ENCODE measurements at places on chromosomes 11 and 22.

GRCh38 chr22:46569055-46569847 lies 31.8 kb upstream of the CELSR1 start:
- DNase-seq = no peak

- no peak for DNase-seq
These were observed 43.6 kb downstream of the PPARA start for GRCh38 chr22:46193898-46194310.

DNA sequence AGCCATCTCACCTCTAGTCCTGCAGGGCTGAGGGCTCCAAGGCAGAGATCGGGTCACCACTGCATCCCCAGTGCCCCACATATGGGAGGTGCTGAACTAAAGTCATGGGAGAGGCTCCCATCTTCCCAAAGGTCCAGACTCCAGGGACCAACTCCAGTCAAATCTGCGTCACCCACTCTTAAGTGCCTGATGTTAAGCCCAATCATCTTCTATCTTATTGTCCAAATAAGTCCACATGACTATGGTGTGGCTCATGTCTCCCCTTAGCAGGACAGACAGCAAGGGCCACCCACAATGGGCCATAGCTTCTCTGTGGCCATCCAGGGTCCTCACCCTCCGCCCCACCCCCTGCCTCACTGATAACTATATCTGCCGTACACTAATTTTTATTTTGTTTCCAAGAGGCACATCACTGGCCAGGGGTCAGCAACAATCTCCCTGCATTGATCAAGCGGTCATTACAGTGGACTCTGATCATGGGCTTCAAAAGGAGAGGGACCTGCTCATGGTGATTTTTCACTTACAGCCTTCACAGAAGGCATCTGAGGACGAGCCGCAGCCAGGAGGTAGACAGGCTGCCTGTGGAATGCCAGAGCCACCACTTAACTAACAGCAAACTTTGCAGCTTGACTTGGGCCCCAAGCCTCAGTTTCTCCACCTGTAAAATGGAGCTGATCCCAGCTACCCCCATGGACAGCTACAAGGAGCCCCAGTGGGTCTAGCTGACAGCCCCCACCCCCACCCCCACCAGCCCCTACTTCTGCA lies 23.3 kb downstream of the MYH9 start:
- no peak for DNase-seq

DNA sequence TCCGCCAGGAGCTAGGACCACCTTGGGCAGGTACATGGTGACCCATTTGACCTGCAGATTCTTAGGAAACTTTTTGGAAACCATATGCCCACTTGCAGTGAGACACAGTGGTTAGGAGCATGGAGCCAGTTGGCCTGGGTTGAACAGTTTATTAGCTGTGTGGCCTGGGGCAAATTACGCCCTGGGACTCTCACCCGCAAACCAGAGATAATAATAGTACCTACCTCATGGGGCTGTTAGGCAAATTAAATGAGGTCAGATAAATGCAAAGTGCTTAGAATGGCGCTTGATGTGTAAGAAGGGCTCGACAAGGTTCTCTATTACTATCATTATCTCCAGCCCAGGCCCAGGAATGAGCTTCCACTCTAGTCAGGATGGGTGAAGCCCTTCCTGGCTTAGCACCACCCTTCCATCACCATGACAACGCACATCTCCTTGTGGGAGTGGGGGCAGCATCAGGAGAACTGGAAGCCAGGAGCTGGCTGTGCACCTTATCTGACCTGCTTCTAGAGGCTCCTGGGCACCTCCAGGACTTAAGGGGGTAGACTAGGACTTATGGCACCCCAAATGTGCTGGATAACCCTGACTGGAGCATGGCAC lies 5.1 kb downstream of the SYT12 start:
- DNase-seq = no peak

DNA sequence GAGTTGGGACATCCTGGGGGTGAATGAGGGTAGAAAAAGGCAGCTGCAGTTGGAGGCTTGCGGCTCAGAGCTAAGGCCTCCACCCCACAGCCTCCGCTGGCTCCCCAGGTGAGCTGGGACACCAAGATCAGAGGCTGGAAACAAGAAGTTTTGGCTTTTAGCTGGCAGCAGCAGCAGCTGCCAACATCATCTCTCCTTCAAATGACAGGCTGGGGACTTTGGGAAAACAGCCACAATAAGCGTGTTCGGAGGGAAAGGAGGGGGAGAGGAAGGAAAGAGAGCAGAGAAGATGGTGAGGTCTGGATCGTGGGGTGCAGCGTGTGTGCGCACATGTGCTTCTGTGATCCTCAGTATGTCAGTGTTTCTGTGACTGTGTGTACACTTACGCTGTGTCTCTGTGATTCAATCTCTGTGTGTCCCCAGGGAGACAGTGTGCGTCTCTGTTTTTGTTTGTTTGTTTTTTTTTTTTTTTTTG lies 62.0 kb upstream of the RASD2 start:
- DNase-seq = no peak

DNA sequence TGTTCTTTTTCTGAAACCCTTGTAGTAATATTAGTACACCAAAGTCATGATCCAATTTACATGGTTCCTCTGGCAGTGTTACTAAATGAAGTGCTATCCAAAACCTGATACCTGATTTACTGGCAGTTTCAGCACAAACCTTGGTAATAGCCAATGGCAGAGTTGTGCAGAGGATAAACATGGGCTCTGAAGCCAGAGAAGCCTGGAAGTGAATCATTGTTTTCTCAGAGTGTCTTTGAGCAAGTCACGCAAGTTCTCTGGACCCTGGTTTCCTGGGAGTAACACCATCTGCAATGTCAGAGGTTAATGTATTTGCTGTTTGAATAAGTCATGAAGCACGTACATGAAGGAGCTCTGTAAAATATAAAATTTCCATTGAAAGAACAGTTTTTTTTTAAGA lies 222.3 kb upstream of the NARS2 start:
- DNase-seq = no peak

DNA sequence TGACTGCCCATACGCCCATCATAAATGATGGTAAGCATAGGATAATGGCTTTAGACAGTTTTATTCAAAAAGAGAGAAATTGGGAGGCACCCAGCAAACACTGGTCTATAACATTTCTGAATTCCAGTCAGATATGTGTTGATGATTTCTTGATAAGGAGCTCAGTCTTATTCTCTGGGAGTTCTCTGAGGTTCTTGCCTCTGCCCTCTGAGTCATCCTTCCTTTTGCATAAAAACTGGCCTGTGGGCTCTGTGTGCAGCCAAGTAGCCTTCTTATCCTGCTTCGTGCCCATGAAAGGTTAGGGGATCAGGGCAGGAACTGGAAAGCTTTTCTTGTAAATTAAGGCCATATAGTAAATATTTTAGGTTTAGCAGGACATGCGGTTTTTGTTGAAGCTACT lies 48.9 kb downstream of the FAR1 start:
- no peak for DNase-seq

DNA sequence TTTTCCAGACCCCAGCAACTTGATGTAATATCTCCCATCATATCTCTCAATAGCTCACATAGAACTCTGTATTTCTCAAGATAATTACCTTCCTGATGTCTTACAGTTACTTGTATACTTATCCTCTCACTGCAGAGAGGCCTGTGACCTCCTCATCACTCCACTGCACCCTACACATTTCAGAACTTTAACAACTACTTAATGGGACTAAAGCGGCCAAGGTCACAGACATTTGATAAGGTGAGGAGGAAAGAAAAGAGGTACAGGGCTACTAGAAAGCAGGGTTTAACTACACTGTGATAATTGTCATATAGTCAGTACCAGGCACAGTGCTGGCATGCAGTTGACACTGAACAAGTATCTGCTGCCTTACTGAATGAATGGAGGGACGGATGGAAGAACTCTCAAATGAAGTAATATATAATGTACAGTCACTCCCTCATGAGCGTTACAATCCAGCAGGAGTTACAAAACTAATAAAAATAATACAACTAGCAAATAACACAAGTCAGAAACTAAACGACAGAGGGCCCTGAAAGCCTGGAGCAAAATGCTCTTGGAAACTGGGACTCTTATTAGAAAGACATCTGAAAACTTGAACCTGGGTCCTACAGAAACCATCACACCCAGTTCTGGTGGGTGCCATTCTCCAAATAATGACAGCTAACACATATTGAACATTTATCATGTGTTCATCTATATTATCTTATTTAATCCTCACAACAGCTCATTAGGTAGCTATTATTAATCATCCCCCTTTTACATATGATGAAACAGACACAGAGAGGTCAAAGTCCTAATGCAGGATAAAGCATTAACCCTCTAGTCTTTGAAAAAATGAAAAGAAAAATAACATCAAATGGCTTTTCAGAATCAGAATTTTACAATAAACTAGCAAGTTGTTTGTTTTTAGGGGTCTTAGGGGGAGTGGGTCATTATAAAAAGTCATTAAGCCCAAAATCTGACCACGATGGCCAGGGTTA lies 14.3 kb downstream of the PI4KA start:
- no peak for DNase-seq

DNA sequence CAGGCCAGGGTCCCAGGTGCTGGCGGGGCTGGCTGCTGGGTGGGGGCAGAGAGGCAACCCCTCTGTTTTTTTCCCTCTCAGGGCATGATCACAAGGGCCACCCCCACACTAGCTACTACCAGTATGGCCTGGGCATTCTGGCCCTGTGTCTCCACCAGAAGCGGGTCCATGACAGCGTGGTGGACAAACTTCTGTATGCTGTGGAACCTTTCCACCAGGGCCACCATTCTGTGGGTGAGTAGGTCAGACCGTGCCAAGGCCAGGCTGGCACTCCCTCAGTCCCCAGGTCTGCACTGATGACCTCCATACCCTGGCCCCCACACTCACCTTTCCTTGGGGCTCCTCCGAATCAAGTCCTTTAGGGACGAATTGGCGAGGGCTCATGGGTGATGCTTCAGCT lies 7.3 kb downstream of the TCN2 start:
- no peak for DNase-seq

DNA sequence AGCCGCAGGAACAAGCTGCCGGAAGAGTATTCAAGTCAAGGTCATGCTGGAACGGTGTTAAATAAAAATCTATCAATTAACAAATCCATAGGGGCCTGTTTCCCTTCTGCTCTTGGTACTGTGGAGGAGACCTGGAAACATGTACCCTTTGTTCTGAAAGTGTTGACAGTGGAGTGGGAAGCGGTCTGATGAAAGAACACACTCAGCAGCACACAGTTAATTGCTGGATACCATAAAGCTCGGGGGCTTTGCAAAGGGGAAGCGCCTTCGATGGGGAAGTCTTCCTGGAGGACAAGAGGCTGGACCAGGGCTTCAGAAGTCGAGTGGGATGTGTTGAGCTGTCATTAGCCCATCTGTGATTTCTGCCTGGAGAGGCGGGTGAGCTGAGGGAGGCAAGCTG lies 112.5 kb upstream of the CLPB start:
- no peak for DNase-seq

GRCh38 chr11:12050470-12051286 lies 42.3 kb upstream of the DKK3 start:
- no peak for DNase-seq
